Activated CD4-positive, alpha-beta memory T cell treated with anti-CD3 and anti-CD28 coated beads for 36 hours (primary cell): ENCODE measurements at places on chromosomes 2 and 18. TPM values are rescaled to one million over a fixed set of nuclear protein-coding genes. Genes with fewer than 3 reads are reported as not detected.

- peak overlapping the region; percentile 98 for H3K27ac ChIP-seq
- DNase-seq, result peak; percentile 22
- no peaks in the 10 kb centered on the region for H3K36me3 ChIP-seq
- H3K4me3 ChIP-seq, result peak overlapping the region; percentile 76
These were observed 22.5 kb downstream of the TEX44 start for GRCh38 chr2:231615058-231615671.

GRCh38 chr18:58402247-58402646, 226.6 kb downstream of the ALPK2 start:
- H3K4me1 ChIP-seq, result peaks cover 15% of the 10 kb centered on the region
- no peak overlapping the region for H3K4me3 ChIP-seq
- peaks cover 2% of the 10 kb centered on the region for H3K27me3 ChIP-seq
- H3K36me3 ChIP-seq, result no peaks in the 10 kb centered on the region
- no peak for DNase-seq
- no peak overlapping the region for H3K27ac ChIP-seq

- H3K27me3 ChIP-seq, result peaks cover 5% of the 10 kb centered on the region
- H3K27ac ChIP-seq, result no peak overlapping the region
- no peaks in the 10 kb centered on the region for H3K36me3 ChIP-seq
- DNase-seq, result no peak
- H3K4me1 ChIP-seq, result no peaks in the 10 kb centered on the region
These were observed 26.1 kb downstream of the MPHOSPH10 start for GRCh38 chr2:71156573-71156972.

DNA sequence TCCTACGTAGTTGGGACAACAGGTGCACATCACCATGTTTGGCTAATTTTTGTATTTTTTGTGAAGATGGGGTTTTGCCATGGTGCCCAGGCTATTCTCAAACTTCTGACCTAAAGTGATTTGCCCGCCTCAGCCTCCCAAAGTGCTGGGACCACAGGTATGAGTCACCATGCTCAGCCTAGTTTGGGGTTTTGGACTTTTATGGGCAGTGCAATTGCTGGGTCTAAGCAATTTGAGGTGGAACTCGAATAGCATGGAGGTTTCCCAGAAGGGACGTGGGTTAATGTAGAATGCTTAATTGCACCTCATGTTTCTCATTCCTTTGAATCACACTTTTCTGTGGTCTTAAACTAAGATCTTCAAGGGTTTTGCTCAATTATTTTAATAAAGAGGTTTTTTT, 102.3 kb upstream of the EPHA4 start:
- no peaks in the 10 kb centered on the region for H3K36me3 ChIP-seq
- no peak for DNase-seq
- no peaks in the 10 kb centered on the region for H3K27me3 ChIP-seq
- H3K27ac ChIP-seq, result no peak overlapping the region
- H3K4me3 ChIP-seq, result no peak overlapping the region

Gene RAB27B
- 0.22 TPM for total RNA-seq

DNA sequence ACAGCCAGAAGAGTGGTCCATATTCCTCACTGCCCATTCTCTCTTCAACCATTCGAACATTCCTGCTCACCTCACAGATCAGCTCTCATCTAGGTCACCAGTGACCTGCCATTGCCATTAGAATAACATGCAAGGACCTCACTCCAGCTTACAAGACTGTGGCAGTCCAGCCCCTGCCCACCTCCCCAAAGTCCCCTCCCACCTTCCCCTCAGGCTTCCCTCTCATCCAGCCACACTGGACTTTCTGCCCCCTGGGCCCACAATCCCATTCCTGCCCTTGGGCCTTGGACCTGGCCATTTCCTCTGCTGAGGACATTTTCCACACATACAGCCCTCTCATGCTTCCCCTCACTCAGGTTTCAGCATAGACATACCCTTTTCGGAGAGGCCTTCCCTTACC, 5.2 kb upstream of the TMEM177 start:
- no peak for DNase-seq
- H3K36me3 ChIP-seq, result no peaks in the 10 kb centered on the region
- H3K4me3 ChIP-seq, result no peak overlapping the region
- peaks cover 4% of the 10 kb centered on the region for H3K4me1 ChIP-seq
- no peaks in the 10 kb centered on the region for H3K27me3 ChIP-seq
- H3K27ac ChIP-seq, result no peak overlapping the region

DNA sequence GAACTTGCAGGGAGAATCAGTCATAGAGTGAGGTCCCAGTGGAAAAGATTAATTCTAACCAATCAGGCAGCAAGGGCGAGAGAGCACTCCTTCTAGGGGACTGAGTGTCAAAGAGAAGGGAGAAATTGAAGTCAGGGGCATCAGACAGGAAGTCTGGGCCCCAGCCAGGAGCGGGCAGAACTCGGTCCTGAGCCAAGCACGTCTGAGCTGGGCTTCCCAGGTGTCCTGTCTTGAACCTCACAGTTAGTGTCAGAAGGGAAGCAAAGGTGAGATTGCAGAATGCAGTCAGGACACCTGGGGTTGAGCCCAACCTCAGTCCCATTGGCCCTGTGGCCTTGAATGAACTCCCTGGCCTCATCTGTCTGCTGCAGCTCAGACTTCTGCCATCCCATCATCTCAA, 220.9 kb downstream of the SMAD2 start:
- no peaks in the 10 kb centered on the region for H3K4me1 ChIP-seq
- no peaks in the 10 kb centered on the region for H3K36me3 ChIP-seq
- peaks cover 4% of the 10 kb centered on the region for H3K27me3 ChIP-seq
- H3K27ac ChIP-seq, result no peak overlapping the region

GRCh38 chr2:10720947-10721395, 459 bp upstream of the ATP6V1C2 start:
- DNase-seq, result no peak
- no peaks in the 10 kb centered on the region for H3K36me3 ChIP-seq
- peaks cover 9% of the 10 kb centered on the region for H3K4me1 ChIP-seq
- no peak overlapping the region for H3K27ac ChIP-seq

GRCh38 chr2:72846171-72847095, 20.6 kb upstream of the EXOC6B start:
- no peaks in the 10 kb centered on the region for H3K4me1 ChIP-seq
- no peak for DNase-seq
- peaks cover 14% of the 10 kb centered on the region for H3K27me3 ChIP-seq
- H3K27ac ChIP-seq, result no peak overlapping the region

- H3K27me3 ChIP-seq, result peaks cover 2% of the 10 kb centered on the region
- no peak overlapping the region for H3K4me3 ChIP-seq
- no peaks in the 10 kb centered on the region for H3K36me3 ChIP-seq
- H3K4me1 ChIP-seq, result no peaks in the 10 kb centered on the region
- DNase-seq, result no peak
These were observed 460.2 kb upstream of the UBE2E3 start for GRCh38 chr2:180520206-180520605.

DNA sequence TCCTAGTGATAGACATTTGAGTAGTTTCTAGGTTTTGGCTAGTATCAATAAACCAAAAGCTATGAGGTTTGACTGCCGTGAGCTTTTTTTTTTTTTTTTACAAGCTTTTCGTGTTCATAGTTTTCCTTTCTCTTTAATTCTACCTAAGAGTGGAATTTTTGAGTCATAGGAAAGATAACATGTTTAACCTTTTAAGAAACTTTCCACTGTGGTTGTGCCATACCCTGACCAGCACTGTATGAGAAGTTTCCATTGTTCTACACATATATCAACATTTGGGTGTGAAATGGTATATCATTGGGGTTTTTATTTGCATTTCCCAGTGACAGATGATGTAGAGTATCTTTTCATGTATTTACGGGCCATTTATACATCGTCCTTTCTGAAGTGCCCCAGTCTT, 31.7 kb downstream of the UBE2F start:
- no peaks in the 10 kb centered on the region for H3K27me3 ChIP-seq
- H3K27ac ChIP-seq, result peak overlapping the region; percentile 93
- peaks cover 25% of the 10 kb centered on the region for H3K36me3 ChIP-seq
- peak overlapping the region; percentile 62 for H3K4me3 ChIP-seq
- H3K4me1 ChIP-seq, result peaks cover 57% of the 10 kb centered on the region

DNA sequence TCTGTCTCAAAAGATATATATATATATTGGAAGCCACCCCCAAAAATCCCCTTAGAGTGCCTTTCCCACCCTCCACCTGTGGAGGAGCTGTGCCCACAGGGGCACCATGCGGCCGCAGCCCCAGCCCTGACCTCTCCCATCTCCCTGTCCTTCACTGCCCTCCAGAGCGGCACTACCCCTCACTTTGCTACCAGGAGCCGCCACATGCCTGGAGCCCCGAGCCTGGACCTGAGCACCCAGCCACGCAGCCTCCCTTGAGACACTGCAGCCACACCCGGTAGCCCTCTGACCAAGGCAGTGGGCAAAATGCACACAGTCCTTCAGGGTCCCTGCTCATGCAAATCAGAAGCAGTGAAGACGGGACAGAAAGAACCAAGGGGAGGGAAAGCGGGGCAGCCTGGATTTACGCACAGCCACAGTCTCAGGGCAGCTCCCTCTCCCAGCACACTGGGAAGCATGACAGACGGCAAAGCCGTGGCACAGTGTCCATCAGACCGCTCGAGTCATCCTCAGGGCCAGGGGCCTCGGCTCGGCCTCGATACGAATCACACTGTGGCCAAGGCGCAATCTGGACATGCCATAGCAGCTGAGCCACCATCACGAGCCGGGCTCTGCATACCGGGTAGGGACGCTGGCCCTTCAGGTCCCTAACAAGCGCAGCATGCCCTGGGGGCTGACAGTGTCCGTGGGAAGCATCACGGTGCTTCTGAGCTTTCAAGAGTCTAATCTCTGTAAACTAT, 10.1 kb downstream of the HDAC4 start:
- DNase-seq, result no peak
- H3K27ac ChIP-seq, result no peak overlapping the region
- peaks cover 11% of the 10 kb centered on the region for H3K36me3 ChIP-seq
- no peak overlapping the region for H3K4me3 ChIP-seq

DNA sequence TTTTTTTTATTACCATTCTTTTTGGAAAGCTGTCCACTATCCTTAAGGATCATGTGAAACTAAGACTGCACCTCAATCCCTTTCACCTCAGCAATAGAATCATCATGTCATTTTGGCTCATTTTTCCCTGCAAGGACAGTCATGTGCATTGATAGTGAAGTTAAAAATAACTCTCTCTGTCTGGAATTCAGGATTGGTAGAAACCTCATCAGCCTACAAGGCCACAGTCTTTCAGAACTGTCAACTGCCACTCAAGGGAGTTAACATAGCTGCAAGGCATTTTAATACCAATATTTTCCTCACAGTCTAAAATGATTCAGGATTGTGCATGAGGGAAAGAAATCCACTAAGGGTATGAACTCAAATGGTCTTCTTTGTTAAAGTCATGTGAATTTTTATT, 201.5 kb upstream of the KCNJ3 start:
- no peak for DNase-seq
- H3K36me3 ChIP-seq, result no peaks in the 10 kb centered on the region
- H3K27me3 ChIP-seq, result no peaks in the 10 kb centered on the region
- no peak overlapping the region for H3K27ac ChIP-seq

Gene FAM237A
- total RNA-seq, result not detected

DNA sequence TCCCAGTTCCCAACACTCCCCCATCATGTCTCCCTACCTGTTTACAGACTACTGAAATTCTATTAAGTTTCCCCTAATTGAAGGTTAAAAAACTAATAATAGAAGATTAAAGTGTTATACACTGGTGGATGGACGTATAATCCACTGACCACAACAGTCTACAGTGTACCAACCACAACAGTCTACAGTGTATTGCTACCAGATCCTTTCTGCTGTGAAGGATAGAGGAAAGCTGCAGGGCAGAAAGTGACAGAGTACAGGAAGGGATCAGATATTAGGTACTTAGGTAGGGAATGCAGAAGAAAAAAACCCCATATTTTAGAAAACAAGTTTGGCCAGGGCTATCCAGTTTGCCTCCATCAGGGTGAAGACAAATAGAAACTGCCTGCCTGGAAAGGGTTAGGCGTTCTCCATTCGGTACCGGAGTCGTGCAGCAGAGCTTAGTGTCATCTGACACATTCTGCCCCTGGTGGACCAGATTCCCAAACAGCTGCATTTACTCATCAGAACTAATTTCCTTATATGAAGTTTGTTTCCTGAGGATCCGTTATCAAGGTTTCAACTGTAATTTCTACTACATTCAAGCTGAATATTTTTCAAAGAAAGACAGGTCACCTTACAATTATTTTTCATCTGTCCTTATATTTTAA, 49.9 kb downstream of the KLF7 start:
- no peak for DNase-seq
- H3K36me3 ChIP-seq, result peaks cover 15% of the 10 kb centered on the region
- no peaks in the 10 kb centered on the region for H3K27me3 ChIP-seq
- H3K4me3 ChIP-seq, result no peak overlapping the region

Gene TP53I3
- total RNA-seq, result 0.94 TPM

- peak; percentile 7 for DNase-seq
- no peaks in the 10 kb centered on the region for H3K36me3 ChIP-seq
- H3K27ac ChIP-seq, result no peak overlapping the region
- H3K4me1 ChIP-seq, result no peaks in the 10 kb centered on the region
- peaks cover 11% of the 10 kb centered on the region for H3K27me3 ChIP-seq
- H3K4me3 ChIP-seq, result no peak overlapping the region
These were observed 19.7 kb downstream of the CROCC2 start for GRCh38 chr2:240925568-240926515.

GRCh38 chr2:238465487-238466242, 38.9 kb downstream of the ASB1 start:
- H3K27ac ChIP-seq, result no peak overlapping the region
- no peaks in the 10 kb centered on the region for H3K27me3 ChIP-seq
- H3K4me1 ChIP-seq, result no peaks in the 10 kb centered on the region
- H3K4me3 ChIP-seq, result no peak overlapping the region
- no peak for DNase-seq

DNA sequence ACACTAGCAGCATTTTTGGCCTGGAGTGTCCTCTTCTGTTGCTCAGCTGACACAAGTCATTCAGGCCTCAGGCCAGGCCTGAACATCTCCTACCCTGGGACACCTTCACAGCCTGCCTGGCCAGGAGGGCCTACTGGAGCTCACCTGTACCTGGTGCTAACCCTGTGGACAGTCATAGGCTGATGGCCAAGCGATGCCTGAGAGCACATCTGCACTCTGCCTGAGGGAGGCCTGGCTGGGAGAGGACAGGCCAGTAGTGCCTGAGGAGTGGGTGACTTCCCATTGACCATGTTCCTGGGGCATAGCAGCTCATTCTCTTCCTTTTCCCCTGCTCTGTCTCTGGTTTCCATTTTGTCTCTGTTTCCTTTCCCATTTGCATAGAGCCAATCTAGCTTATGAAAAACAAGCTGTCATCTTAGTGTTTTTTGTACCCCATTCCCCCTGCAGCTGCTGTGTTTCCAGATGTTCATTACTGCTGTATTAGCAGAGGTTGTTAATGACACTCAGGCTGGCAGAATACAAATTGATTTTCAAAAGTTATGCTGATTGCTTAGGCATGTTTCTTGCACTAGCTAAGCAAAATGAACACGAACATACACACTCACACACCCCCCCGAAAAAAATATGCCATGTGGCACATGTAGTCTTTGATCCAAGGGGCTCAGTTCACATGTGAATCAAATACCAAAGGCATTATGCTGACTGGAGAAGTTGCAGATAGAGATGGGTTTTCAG, 149.7 kb upstream of the HS6ST1 start:
- H3K27me3 ChIP-seq, result peaks cover 2% of the 10 kb centered on the region
- DNase-seq, result no peak
- peaks cover 3% of the 10 kb centered on the region for H3K4me1 ChIP-seq
- H3K4me3 ChIP-seq, result no peak overlapping the region
- H3K27ac ChIP-seq, result no peak overlapping the region

- no peak for DNase-seq
- H3K4me1 ChIP-seq, result peaks cover 10% of the 10 kb centered on the region
- H3K4me3 ChIP-seq, result no peak overlapping the region
- H3K27me3 ChIP-seq, result peaks cover 24% of the 10 kb centered on the region
These were observed 2.0 kb upstream of the CAPN14 start for GRCh38 chr2:31219131-31219969.

GRCh38 chr2:147782141-147782930, 62.5 kb upstream of the ACVR2A start:
- no peaks in the 10 kb centered on the region for H3K4me1 ChIP-seq
- H3K36me3 ChIP-seq, result no peaks in the 10 kb centered on the region
- H3K27me3 ChIP-seq, result no peaks in the 10 kb centered on the region
- H3K27ac ChIP-seq, result no peak overlapping the region
- DNase-seq, result no peak
